ENCODE measurements at places on chromosomes 6 and 20.

- DNase-seq = no peak
Observed at GRCh38 chr6:132780770-132781371, 17.6 kb downstream of the SLC18B1 start.

DNA sequence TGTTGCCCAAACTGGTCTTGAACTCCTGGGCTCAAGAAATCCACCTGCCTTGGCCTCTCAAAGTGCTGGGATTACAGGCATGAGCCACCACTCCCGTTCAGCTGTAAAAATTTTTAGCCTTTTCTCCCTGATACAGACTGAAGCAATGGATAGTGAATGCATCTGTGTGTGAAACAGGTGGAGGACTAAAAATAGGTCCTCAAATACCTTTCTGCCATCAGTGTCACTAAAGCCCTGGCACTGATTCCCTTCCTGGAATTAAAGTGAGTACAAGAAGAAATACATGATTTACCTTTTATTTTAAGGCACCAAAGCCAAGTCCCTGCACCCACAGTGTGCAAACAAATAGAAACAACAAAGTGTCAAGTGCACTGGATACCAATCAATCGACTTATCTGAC is 25.1 kb downstream of the TULP4 start:
- DNase-seq = no peak

DNA sequence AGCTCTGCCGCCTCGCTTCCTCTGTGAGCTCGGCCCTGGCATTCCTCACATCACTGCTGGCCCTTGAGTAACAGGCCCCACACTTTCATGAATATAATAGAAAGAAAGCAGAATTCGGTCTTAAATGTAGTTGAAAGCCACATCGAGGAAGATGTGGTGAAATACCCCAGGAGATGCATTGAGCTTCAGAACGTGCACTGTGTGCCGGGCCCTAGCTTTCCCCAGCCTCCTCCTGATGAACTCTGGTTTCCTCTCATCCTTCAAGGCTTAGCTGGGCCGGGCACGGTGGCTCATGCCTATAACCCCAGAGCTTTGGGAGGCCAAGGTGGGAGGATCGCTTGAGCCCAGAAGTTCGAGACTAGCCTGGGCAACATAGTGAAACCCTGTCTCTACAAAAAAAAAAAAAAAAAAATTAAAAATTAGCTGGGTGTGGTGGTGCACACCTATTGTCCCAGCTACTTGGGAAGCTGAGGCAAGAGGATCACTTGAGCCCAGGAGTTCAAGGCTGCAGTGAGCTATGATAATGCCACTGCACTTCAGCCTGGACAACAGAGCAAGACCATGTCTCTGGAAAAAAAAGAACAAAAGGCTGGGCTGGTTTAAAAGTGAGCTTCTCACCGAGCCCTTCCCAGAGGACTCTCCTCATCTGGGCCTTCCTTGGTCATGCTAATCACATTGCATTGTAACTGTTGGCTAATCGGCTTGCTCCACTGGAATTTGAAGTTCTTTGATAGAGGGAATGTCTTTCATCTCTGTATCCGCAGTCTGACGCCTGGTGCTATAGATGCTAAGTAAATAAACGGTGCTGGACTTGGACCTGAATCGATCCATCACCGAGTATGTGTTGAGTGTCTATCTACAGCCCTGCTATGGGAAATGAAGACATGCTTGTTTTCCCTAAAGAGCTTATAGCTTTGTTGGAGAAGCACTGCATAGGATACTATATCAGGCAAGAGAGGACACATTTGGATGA is 43.8 kb upstream of the FOXQ1 start:
- DNase-seq = no peak

- no peak for DNase-seq
Observed at GRCh38 chr6:33052627-33053026, 20.8 kb downstream of the HLA-DPA1 start.

GRCh38 chr20:5822569-5822968 is 72.4 kb downstream of the SHLD1 start:
- DNase-seq = no peak

GRCh38 chr6:118710616-118711015 is 59.2 kb upstream of the CEP85L start:
- no peak for DNase-seq

DNA sequence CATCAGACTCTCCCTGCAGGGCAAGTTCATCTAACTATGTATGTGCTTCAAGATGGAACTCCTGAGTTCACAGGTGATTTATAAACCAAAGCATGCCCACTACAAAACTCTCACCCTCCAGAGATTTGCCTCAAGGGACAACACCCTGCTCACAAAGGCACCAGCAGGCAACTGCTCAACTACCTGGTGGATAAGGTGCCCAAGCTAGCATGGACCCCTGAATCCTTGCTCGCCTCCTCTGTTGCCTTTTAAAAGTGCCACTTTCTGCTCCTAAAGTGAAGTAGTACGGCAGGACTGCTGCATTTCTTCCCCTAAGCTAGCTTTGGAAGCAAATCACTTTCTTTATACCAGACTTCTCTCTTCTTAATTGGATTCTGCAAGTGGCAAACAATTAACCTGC is 1.2 kb downstream of the LPA start:
- DNase-seq = no peak

DNA sequence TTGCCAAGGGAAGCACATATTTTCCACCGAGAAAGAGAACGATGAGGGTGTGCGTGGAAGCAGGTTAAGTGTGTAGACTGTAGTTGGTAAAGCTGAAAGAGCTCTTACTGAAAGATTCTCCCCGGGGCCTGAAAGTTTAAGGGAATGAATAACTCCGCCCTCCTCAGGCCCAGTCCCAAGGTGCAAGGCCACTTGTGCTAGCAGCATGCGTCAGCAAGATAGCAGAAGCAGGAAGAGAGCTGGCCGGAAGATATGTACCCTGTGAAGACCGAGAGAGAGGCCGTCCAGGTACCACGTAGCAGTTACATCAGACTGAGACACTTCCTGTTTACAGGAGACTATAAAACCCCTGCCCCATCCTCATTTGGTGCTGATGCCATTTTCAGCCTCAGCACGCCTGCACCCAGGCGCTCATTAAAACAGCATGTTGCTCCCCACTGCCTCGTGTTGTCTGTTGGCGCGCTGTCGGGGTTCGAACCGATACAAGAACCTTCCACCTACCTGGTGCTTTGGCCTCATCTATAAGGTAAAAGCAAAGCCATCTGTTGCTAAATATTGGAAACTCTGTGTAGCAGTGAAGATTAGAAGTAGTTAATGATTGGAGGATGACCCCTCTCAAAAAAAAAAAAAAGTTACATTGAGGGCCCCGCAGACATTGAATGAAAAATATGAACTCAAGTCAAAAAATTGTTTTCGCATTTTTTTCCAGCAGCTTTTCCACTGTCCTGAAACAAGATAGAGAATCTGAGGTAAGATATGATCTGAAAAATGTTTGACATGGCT is 18.6 kb upstream of the FAM135A start:
- DNase-seq = no peak

DNA sequence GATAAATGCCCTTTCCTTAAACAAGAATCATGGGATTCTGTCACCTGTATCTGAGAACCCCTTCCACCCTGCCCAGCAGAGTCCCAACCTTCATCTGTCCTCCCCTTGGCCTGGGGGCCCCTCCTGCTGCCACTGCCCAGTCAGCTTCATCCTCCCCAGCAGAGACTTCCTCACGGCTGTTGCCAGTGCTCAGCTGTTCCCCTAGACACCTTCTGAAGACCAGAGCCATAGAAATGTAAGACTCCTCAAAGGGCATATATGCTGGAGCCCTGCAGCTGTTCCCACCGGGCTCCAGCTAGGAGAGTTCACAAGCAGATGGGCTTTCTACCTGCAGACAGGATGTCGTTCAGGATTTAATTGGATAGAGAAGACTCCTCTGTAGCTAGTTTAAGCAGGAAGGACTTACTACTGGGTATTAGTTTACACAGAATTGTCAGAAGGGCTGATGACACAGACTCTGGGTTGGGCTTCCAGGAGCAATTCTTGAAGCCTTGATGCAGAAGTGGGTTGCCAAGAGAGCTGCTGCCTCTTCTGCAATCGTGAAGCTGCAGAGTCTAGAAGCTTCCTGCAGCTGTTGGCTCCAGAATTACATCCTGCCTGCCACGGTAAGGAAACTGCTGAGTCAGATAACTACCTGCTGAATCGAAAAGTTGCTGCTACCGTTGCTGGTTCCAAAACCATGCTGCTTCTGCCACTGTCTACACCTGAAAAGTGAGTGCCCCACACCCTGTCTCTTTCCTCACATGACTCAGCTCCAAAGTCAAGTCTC is 57.1 kb upstream of the MLN start:
- DNase-seq = no peak

- no peak for DNase-seq
Observed at GRCh38 chr6:41373627-41373918, 38.2 kb downstream of the NCR2 start.

DNA sequence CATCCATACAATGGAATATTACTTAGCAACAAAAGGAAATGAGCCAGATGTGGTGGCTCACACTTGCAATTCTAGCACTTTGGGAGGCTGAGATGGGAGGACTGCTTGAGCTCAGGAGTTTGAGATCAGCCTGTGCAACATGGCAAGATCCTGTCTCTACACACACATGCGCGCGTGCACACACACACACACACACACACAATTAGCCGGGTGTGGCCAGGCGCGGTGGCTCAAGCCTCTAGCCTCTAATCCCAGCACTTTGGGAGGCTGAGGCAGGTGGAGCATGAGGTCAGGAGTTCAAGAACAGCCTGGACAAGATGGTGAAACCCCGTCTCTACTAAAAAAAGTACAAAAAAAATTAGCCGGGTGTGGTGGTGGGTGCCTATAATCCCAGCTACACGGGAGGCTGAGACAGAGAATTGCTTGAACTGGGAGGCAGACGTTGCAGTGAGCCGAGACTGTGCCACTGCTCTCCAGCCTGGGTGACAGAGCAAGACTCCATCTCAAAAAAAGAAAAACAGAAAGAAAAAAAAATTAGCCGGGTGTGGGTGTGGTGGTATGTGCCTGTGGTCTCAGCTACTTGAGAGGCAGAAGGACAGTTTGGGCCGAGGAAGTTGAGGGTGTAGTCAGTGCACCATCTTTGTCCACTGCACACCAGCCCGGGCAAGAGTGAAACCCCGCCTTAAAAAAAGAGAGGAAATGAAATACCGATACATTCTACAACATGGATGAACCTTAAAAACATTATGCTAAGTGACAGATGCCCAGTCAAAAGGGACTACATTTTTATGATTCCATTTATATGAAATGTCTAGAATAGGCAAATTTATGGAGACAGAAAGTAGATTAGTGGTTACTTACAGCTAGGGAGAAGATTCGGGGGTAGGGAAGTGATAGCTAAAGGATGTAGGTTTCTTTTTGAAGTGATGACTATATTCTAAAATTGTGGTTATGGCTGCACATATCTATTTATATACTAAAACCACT is 52.5 kb downstream of the RBL1 start:
- DNase-seq = no peak

GRCh38 chr6:44185953-44186634 is 27.5 kb downstream of the CAPN11 start:
- no peak for DNase-seq

GRCh38 chr20:44151621-44152416 is 35.2 kb downstream of the JPH2 start:
- DNase-seq = no peak

DNA sequence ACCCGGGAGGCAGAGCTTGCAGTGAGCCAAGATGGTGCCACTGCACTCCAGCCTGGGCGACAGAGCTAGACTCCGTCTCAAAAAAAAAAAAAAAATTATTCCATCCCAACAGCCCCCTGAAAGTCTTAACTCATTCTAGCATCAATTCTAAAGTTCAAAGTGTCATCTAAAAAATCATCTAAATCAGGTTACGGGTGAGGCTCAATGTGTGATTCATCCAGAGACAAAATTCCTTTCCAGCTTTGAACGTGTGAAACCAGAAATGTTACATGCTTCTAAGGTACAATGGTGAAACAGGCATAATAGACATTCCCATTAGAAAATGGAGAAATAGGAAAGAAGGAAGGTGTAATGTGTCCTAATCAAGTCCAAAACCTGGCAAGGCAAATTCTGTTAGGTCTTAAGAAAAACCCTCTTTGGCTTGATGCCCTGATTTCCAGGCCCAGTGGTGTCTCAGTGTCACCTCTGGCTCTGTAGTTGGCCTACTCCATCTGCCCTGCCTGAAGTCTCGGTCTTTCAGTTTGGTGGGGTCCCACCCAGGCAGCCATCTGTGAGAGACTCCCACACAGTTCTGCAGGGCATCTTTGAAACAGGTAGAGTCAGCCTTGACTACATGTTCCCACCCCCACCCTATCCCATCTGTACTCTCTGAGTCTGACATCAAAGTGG is 43.5 kb downstream of the HFE start:
- no peak for DNase-seq

DNA sequence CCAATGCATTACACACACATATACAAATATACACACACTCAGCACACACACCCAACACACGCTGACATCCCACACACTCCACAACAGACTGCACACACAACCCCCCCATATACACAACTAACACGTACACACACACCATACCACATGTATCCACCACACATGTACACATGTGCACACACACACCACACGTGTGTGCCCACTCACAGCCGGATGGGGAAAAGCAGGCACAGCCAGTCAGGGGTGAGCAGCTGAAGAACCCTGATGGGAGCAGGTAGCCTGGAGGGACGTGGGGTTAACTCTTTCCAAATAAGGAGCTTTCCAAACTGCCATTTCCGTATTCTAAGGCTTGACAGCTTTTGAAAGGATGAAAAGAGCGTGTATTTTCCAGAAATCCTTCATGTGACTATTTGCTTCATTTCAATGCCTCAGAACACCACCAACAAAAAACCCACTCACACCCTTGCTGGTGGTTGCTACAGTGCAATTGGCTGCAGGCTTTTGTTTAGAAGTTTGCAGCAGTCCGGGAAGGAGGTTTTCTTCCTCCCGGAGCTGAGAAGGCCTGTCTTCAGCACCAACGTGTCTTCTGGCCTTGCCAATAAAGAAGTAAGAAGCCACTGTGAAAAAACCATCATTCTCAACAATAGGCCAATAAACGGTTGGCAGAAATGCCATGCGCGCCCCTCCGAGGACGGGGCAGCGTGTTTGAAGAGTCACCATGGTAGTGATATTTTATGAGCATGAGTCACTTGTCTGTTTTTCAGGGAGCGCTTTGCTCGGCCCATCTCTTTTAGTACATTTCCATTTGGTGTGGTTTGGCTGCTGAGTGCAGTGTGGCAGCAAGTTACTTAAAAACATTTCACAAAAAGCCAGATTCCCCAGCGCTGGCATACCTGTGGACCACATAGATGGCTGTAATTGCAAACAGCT is 131.3 kb upstream of the GMDS start:
- DNase-seq = peak; percentile 67

GRCh38 chr20:14434384-14435136 is 97.1 kb upstream of the FLRT3 start:
- DNase-seq = peak; percentile 28

DNA sequence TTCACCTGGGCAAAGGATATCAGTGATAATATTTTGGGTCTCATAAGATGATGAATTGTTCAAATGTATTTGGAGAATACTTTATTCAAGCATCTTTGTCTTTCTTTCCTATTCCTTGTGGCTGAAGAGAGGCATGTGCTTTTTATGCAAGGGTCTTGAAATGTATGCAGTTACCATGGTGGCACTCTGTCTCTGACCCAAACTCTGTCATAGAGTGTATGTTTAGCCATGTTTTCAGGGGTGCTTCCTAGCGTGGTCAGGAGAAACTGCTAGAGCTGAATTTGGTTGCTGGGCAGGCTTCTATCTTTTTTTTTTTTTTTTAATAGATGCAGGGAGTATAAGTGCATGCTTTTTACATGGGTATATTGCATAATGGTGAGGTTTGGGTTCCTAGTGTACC is 15.4 kb downstream of the UST start:
- no peak for DNase-seq

All from T1000 (cell line).